Suppressor macrophage treated with lipopolysaccharide for 4 hours (primary cell): ENCODE measurements at places on chromosomes 5 and 9.

- no peak for DNase-seq
Observed at GRCh38 chr5:132090107-132090506, 16.5 kb downstream of the CSF2 start.

DNA sequence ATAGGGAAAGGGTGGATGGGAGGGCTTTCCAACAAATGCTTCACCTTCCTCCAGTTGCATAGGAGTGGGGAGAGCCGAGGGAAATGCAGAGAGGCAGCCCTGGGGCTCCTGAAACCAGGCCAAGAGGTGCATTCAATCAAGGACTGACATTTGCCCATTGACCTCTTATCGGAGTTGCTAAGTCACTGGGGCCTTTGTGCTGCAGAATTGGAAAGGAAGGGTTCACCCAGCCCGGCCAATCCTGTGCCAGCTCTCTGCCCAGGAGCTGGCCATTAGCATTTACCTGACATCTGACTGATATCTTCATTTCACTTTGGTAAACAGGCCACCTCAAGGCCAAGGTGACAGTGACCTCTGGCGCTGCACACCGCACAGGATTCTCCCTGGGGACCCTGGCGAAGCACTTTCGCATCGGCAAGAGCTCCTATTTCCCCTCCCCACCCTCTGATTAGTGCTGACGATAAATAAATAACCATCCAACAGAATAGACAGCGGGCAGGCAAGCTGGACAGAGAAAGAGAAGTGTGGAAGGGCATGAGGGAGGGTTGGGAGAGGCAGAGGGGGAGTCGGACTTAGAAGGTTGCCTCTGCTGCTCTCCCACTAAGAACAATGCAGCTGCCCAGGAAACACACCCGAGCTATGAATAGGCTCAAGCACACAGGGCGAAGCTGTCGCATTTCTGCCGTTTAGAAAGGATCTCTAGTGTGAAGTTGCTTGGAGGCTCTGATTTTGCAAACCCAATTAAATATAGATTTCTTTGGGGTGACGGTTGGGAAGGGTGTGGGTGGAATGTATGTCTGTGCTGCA is 57.0 kb upstream of the BOD1 start:
- DNase-seq = no peak

GRCh38 chr5:72510610-72511181 is 3.5 kb upstream of the ZNF366 start:
- peak; percentile 67 for DNase-seq

GRCh38 chr9:69605406-69605805 is 66.8 kb downstream of the APBA1 start:
- no peak for DNase-seq

DNA sequence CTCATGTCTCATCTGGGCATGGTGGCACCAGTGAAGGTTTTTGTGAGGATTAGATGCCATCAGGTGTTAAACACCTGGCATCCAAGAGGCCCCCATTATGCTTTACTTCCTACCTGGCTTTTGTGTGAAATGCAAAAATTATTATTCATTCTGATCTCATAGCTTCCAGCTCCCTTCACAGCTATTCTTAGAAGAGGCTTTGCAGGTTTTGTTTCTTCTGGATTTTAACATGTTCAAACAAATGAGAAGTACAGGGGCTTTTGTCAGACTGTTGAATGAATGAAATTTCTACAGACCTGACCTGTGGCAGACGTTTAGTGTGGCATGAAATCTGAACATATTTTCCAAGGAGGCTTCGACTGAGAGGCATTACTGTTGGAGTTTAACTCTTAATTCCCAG is 14.3 kb upstream of the CORO2A start:
- no peak for DNase-seq

GRCh38 chr5:172223901-172224873 is 30.2 kb downstream of the EFCAB9 start:
- no peak for DNase-seq

DNA sequence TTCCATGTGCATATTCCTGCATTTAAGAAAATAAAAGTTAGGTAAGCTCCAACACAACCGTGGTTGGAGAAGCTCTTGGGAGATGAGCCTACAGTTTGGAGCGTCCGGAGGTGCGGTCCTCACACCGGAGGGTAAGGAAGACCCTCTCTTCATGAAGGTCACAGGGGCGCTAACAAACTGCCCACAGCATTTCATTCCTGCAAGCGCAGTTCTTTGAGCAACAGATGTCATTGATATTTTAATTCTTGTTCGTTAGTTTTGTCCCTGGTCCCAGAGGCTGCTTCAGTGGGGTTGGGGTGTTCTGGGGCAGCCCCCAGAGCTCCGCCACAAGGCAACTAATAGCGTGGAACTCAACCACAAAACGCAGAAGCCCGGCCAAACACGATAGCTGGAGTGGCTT is 376.2 kb downstream of the IRX2 start:
- DNase-seq = no peak

DNA sequence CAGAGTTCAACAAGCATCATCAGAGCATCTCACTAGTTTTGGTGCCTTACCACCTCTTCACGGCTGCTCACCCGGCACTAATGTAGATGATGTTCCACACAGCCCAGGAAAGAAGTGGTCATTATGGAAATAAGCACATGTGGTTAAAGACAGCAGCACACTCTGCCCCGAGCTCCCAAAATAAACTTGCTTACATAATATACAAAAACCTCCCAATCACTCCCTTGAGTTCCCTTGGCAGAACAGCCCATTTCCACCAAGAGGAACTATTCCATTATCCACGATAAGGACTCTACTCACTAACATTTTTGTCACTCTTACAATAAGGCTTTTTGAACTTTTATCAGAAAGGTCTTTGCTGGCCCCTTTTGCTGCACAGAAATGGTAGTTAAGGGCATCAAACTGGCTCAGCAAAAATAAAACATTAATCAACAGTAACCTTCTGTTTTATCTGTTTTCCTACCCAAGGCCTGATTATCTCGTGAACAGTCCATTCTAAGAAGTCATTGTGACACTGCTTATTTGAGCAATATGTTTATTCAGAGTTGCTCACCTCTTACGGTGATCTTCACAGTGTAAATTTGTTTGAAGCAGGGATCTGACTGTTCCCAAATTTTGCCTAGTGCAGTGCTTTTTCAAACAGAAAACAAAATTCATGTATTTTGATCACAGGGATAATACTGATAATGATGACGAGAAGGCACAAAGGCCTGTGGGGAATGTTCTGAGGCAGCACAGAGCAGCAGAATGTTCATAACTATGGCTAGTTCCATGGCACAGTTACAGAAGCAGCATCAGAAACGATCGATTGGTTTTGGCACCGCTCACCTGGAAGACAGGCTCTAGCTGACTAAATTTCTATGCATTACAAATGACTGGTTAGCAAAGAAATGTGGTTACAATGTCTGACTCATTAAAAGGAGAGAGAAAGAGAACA is 399.8 kb upstream of the PIK3R1 start:
- DNase-seq = no peak

- no peak for DNase-seq
Observed at GRCh38 chr5:128225245-128226030, 141.9 kb downstream of the SLC12A2 start.

- peak; percentile 14 for DNase-seq
Observed at GRCh38 chr5:116394186-116394867, 180.3 kb downstream of the SEMA6A start.

DNA sequence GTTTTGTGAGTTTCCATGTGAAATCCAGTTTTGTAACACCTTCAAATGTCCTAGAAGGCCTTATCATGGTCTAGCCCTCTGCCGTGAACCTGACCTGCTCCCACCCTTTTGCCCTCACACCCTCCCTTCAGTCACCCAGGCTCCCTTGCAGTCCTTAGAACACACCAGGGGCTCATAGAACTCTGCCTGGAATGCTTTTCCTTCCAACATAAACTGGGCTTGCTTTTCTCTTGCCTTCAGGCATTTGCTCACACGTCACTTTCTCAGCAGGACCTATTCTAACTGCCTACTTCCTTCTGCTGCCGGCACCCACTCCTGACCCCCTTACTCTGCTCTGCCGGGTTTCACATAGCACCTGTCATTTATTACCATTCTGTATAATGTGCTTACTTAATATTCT is 111.9 kb downstream of the PDE8B start:
- no peak for DNase-seq

- DNase-seq = no peak
Observed at GRCh38 chr9:16515207-16515606, 355.3 kb downstream of the BNC2 start.

DNA sequence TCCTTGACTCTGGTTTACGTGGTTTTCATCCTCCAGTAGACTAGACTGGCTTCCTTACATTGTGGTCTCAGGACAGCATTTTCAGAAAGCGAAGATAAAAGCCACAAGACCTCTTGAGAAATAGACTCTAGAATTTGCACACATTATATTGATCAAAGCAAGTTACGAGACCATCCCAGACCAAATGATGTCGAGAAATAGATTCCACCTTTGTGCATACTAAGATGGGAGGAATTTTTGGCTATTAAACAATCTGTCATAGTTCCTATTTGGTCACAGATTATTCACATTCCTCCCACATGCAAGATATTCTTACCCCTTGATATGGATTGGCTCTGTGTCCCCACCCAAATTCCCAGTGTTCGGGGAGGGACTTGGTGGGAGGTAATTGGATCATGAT is 65.6 kb downstream of the TEX10 start:
- no peak for DNase-seq

GRCh38 chr5:143987751-143988560 is 176.0 kb downstream of the HMHB1 start:
- no peak for DNase-seq

DNA sequence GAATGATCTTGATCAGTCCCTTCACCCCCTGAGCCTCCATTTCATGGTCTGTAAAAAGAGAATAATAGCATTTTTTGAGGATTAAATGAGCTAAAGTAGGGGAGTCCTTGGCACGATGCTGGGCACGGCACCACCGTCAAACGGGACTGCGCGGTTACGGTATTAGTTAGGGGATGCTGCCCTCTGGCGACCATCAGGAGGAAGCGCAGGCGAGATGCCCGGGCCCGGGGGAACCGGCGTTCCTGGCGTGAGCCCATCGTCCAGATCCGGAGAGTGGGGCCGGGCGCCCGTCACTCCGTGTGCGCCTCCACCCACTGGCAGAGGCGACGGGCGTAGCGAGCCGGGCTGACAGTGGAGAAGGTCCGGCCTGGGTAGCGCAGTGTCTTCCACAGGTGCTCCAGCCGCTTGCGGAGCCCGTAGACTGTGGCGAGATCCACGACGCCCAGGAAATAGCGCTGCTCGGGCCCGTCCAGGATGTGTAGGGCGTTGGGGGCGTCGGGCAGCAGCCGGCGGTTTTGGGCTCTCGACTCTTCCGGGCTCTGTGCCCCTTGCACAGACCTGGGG is 4.8 kb upstream of the ST6GALNAC4 start:
- peak; percentile 69 for DNase-seq

- no peak for DNase-seq
Observed at GRCh38 chr5:114358329-114358728, 3.5 kb upstream of the KCNN2 start.

DNA sequence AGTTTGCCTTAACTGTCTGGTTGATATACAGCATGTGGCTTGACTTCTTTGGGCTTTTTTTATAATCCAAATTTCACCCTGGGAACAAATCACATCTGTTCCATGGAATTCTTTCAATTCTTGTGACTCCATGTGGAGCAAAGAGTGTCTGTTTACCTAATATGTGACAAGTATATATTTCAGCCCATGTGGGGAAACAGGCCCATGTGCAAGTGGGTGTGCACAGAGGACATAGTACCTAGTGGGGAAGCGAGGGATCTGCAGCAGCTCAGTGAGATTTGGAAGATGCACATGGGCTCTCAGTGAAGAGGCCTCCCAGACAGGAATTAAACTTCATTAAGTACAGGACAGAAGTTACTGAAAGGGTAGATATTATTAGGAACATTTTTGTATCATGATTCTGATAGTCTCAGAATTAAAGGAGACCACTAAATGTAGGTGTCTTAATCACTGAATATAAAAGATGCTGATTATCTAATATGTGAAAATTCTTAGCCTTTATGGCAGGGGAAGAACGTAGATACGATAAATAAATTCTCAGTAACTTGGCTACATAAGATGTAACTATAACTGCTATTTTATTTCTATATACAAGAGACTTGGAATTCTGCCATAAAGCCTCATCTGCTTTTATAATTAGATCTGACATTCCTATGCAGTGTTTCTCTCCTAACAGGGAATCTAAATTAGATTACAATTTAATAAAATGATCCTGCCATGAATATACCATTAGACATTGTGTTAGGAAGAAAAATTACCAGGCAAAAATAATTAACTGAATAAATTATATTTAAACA is 181.2 kb downstream of the SLC12A2 start:
- no peak for DNase-seq

DNA sequence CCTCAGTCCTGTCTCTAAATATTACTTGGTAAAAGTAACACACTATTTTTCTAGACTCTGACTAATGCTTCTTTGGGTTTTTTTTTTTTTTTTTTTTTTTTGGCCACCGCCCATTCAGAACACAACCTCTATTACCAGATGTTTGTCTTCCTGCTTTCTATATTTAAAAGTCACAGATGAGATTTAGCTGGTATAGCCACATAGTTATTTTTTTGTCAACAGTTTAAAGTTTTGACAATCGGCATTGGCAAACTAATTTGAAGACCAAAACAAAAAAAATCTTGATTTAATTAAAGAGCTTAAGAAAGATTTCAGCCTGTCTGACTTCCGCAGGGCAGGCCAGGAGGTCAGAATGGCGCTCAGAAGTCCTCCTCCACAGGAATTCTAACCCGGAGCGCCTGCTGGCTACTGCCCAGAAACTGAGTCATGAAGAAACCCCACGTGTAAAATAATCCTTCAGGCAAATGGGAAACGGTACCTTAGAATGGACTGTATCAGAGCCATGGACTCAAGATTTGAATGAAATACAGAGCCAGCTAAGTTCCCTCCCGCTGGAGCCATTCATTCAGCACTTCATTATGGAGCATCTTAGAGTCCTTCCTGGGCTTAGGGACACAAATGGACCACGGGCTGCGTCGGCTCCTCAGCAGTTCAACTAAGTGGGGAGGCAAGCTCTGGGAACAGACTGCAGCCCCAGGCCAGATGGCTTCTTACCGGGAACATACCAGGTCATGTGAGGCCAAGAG is 55.6 kb downstream of the PTPDC1 start:
- no peak for DNase-seq

- DNase-seq = no peak
Observed at GRCh38 chr9:101791938-101792337, 53.5 kb upstream of the GRIN3A start.

- peak; percentile 87 for DNase-seq
Observed at GRCh38 chr5:60196385-60197113, 303.0 kb upstream of the PDE4D start.

DNA sequence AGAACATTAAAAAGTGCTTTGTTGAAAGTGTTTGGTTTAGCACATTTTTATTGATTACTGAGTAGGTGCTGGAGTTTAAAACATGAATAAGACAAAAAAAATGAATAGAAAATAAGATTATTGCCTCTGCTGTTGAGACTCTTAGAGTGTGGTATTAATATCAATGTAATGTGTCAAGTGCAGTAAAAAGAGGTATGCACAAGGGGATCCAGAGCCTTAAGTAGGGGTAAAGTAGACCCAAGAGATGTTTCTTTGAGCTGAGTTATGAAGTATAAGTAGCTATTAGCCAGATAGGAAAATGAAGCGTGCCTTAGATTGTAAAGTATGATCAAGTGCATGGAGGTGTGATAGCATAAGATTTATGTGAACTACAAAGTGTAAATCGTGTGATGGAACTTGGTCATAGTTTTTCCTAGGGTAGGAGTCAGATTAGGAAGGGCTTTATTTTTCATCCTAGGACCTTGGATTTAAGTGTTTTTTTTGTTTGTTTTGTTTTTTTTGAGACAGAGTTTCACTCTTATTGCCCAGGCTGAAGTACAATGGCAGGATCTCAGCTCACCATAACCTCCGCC is 45.2 kb downstream of the NSD1 start:
- DNase-seq = no peak

- no peak for DNase-seq
Observed at GRCh38 chr9:85421641-85422040, 320.1 kb downstream of the AGTPBP1 start.
